ENCODE measurements at places on chromosomes 7 and 10.

DNA sequence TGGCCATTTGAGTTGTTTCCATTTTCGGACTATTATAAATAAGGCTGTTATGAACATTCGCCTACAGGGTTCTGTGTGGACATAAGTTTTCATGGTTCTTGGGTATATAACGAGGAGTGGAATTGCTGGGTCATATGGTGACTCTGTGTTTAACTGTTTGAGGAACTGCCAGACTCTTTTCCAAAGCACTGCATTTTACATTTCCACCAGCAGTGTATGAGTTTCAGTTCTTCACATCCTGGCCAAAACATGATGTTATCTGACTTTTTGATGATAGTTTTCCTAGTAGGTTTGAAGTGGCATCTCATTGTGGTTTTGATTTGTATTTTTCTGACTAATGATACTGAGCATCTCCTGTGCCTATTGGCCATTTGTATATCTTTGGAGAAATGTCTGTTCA, 5.4 kb downstream of the SUV39H2 start:
- no peak for DNase-seq

- DNase-seq = no peak
Observed at GRCh38 chr7:22083704-22084240, 138.1 kb upstream of the CDCA7L start.

DNA sequence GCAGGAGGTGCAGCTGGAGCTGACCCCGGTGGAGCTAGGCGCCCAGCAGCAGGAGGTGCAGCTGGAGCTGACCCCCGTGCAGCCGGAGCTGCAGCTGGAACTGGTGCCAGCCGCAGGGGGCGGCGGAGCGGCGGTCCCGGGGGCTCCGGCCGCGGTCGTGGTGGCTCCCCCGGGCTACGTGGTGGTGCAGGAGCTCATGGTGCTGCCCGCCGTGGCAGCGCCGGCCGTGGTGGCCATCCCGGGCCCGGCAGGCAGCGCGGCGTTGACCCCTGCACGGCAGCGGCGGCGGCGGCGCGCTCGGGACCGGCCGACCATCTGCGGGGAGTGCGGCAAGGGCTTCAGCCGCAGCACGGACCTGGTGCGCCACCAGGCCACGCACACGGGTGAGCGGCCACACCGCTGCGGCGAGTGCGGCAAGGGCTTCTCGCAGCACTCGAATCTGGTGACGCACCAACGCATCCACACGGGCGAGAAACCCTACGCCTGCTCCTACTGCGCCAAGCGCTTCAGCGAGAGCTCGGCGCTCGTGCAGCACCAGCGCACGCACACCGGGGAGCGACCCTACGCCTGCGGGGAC, 6.8 kb downstream of the ZNF853 start:
- no peak for DNase-seq

DNA sequence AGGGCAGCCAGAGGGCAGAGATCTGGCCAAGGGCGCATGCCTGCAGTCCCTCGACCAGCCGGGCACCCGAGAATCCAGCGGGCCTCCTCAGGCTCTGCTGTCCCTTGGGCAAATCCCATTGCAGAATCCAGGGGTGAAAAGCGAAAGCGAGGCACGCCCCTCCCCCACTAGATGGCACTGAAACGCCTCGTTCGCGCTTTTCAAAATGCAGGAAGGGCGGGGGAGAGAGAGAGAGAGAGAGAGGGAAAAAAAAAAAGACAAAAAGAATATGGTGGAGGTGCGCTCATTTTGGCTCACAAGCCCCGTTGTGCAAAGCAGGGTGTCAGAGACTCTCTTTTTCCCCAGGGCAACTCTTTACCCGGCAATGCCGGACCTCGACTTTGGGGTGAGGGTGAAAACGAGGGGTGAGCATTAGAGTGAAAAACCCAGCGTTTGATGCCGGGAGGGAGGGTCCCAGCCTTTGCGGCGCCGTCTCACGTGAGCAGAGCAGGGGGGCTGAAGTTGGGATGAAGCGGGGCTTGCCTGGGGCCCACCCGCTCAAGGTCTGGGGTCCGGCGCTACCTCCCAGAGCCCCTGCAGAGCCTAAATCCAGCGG, 2.5 kb upstream of the TMEM178B start:
- DNase-seq = no peak

DNA sequence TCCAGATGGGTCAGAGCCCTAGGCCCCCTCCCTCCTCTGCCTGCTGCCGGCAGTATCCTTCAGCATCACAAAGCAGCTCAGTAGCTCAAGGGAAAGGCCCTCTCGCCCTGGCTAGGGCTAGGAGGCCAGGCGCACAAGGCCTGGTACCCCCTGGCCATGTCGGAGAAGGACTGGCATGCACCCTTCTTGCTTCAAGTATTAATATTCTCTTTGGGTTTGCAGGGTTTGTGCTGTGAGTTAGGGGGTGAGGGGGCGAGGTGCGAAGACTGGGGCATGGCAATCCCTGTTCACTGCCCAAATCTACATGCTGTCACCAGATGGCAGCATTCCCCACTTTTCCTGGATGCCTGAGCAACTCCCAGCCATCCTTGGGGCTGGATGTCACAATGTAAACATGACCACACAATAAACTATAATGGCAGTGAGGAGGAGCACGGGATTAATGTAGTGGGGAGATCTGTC, 105.2 kb downstream of the NEURL1 start:
- DNase-seq = no peak

Data from activated T-cell treated with anti-CD3 and anti-CD28 coated beads for 24 hours (primary cell).